ENCODE measurements at places on chromosomes 13 and 19.
A peak's percentile ranks its signal among the peaks of the same experiment; 100 is the strongest.

DNA sequence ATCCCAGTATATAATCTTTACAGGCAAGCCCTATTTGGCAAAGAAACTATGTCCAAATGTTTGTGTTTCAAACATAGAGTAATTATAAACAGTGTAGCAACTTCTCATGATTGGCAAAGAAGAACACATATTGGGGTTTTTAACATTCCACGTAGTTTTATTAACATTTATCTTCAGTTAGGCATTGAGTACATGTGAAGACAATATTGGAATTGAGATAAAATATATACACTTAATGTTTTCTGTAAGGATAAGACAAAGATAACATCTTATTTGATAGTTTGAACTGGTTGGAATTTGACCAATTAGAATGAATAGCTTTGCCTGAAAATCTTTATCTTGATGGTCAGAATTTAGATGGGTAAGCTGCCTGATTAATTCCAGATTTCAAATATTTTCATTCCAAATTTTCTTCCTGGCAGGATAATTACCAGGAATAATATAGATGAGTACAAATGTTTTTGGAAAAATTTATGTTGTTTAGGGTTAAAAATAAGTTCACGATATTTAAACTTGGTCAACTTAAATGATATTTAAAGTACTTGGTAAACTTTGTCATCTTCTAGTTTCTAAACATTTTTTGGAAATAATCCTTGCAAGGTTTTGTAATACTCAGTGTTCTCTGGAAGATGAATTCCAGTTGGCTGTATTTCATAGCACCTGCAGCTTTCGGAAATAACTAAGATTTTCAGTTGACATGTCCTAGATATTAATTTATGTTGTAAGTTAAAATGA is 536.5 kb upstream of the SPRY2 start:
- DNase-seq: no peak

DNA sequence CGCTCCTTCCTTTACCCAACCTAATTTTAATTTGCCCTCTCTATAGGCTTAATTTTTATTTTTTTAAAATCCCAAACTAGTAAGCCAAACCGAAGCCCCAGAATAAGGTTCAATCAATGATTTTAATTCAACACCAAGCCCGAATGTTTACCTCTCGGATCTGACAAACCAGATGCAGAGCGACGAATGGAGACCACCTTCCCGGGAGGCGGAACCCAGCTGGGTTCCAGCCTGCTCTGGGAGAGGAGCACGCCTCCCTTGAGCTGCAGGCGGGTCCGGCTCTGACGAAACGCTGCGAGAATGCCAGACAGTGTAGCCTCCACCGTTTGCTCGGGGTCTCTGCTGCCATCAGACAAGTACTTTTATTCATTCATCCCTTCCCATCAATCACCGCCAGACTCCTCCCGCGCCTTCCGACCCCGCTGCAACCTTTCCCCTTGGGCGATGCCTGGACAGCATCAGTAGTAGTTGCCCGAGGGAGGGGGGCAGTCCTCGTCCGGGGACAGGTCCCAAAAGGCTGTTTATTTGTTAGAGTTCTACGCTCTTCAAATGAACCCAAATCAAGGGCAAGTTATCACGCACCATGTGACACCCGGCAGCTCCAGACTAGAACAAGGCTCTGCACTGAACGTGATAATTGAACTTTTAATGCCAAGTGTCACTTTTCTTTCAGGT is 752 bp upstream of the EDNRB start:
- DNase-seq: no peak

GRCh38 chr13:36332986-36333385 is 13.2 kb downstream of the SPART start:
- DNase-seq: no peak

- DNase-seq: no peak
Observed at GRCh38 chr19:35943321-35944301, 7.4 kb downstream of the LRFN3 start.

- no peak for DNase-seq
Observed at GRCh38 chr19:10505583-10506229, 2.5 kb upstream of the KEAP1 start.

DNA sequence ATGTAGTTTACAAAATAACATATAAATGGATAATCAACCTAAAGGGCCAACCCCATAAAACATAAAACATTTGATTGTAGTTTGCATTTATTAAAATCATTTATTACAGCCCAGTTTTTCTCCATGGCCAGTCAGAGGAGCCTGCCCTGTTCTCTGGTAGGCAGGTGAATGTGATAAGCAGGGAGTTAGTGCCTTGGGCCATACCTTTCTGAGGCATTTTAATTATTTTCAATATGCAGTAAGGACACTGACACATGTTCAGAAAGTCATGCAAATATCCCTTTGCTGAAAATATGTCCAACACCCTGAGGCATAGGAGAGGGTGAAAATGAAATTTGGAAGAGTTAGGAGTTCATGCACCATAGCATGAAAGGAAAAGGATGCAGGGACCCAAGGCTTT is 242.6 kb upstream of the EDNRB start:
- no peak for DNase-seq

DNA sequence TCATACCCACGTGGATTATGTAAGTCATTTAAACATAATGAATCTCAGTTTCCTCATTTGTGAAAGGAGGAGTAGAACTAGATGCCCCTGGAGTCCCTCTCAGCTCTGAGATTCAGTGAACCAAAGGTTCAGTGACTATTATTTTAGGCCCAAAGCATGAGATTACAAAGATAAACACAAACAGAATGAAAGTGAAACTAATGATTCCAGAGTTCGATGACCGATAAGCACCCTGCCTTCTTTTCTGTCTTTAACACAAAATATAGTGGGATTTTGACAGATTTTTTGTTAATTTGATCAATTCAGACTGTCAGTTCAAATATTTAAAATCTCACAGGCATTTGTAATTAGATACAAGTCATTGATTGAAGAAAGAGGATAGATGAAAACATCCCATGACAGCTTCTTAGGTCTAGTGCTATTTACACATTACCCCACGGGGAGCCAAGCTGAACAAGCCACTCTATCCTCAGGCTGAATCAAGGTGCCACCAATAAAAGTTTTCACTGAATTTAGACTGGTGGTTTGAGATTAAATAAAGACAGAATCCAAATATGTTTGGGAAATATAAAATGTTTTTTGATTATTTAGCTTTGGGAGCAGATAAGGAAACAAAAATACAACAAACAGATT is 64.6 kb upstream of the RAP2A start:
- no peak for DNase-seq

DNA sequence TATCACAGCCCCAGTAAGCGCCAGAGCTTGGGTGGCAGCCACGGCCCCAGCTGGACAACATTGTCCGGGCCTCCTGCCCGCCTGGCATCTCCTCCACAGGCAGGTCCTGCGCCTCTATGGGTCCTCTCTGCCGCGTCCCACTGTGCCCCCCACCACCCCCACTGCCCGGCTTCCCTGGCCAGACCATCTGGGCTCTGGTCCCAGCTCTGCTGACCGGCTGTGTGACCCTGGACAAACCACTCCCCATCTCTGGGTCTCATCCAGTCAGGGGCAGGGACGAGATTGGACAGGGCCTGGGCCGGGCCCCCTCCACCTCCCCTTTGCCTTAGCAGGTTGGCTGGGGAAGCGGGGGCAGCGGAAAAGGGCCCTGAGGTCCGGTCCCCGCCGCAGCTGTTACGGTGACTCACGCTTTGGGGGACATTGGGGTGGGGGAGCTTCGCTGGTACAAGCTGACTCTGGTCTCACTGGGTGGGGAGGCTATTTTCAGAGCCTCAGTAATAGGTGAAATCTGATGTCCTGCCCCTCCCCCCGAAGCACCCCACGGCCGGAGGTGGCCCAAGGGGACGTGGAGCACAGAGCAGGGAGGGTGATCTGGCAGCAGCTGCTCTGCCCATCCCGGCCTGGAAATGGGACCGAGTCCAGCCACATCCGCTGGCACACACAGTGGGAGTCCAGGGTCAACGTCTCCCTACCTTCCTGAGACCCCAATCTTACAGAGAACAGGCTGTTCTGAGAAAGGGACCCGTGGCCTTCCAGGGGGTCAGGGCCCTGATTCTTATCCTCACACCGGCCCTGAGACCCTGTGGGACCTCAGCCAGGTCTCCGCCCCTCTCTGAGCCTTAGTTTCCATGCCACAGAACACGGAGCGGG is 9.1 kb downstream of the NFIC start:
- no peak for DNase-seq

- no peak for DNase-seq
Observed at GRCh38 chr13:52112591-52112990, 16.3 kb downstream of the NEK5 start.

GRCh38 chr19:18416778-18417249 is 2.4 kb upstream of the SSBP4 start:
- DNase-seq: no peak

- DNase-seq: no peak
Observed at GRCh38 chr19:18629166-18630088, 7.4 kb upstream of the KLHL26 start.

DNA sequence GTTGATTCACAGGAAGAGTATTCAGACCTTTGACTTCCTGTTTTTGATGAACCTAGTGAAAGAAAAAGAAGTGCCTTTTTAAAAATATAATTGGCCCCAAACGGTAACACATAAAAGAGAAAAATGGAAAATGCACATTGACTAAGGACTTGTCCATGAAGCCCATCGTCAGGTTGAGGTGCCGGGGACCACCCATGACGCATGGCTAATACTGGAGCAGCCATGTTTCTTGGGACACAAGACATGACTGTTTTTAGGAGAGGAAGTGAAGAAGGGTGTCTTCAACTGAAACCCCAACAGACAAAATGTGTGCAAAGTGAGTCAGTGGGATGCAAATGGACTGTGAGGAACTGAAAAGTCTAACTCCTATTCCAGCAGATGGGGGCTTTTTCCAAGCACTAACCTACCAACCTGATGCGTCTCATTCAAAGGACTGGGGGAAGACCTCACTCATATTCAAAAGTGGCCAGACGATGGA is 459.4 kb downstream of the FOXO1 start:
- DNase-seq: no peak

GRCh38 chr13:34941835-34942731 is at the start of gene NBEA:
Gene NBEA, plus strand, starts transcription at chr13:34942270. Its CDS starts 551 bp downstream, at chr13:34942821.
- DNase-seq: peak; percentile 4

- no peak for DNase-seq
Observed at GRCh38 chr13:63184693-63185092, 1769.0 kb upstream of the PCDH20 start.

- DNase-seq: no peak
Observed at GRCh38 chr13:56586976-56587375, 553.7 kb upstream of the PRR20A start.

GRCh38 chr13:102817907-102818306 is 19.0 kb downstream of the BIVM start:
- DNase-seq: no peak

DNA sequence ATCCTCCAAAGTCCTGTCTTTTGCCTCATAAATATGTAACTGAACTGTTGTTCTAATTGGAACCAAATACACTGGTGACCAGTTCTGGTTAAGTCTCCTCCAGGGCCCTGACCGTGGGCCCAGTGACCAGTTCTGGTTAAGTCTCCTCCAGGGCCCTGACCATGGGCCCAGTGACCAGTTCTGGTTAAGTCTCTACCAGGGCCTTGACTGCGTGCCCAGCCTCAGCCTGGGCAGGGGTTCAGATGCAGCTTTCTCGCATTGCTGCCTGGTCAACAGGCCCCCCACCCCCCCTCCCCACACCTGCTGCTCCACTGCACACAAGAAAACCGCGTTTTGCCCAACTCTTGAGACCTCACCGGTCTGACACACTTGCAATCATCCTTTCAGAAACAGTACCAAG is 3.8 kb upstream of the GRTP1 start:
- no peak for DNase-seq

GRCh38 chr19:30085394-30085793 is 143.4 kb downstream of the URI1 start:
- no peak for DNase-seq

- no peak for DNase-seq
Observed at GRCh38 chr19:4910594-4911281, 1.4 kb downstream of the UHRF1 start.

- DNase-seq: no peak
Observed at GRCh38 chr19:55115446-55116065, 1.9 kb downstream of the PPP1R12C start.

DNA sequence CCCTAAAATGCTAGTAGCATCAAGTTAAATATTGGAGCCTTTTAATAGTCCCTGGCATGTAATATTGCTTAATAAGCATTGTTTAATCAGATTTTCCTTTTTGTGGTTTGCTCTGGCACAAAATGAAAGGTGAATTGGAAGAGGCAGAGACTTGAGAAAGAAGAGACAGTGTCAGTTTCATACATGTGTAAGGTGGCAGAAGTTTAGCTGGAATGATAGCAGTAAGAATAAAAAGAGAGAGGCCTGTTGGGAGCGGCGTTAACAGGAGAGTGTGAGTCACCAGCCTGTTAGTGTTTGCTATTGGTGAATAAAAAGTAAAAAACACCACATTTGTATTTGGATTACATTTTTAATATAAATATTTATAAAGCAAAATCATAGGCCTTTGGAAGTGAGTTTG is 145.3 kb downstream of the PDS5B start:
- no peak for DNase-seq

DNA sequence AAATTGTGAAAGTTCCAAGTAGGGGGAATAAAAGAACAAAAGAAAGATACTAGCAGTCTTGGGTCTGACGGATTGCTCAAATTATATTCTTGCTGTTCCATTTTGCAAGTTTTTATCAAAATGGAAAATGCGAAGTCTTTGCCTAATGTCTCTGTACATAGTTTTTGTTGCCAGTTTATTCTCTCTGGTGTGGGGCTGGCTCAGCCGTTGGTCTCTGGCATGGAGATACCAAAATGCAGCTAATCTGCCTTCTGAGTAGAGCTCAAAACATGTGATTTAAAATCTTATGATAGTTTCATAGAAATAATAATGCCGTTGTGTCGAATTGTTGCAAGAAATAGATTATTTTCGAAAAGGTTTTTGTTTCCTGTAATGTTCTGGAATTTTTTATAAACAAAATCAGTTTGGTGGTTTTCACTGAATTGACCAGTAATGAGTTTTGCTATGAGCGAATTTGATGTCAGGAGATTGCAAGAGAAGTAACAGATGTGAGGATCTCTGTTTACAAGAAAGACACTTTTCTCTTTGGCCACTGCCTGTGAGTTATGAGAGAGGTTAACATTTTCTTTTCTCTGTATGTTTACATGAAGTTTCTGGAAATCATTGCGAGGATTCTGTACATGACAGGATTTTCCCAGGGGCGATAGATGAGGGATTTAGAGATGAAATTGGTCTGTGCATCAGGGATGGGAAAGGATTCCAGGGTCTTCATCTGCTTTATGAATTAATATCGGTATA is 147.0 kb downstream of the DCT start:
- no peak for DNase-seq

- DNase-seq: no peak
Observed at GRCh38 chr19:29781386-29782259, 30.2 kb upstream of the CCNE1 start.

DNA sequence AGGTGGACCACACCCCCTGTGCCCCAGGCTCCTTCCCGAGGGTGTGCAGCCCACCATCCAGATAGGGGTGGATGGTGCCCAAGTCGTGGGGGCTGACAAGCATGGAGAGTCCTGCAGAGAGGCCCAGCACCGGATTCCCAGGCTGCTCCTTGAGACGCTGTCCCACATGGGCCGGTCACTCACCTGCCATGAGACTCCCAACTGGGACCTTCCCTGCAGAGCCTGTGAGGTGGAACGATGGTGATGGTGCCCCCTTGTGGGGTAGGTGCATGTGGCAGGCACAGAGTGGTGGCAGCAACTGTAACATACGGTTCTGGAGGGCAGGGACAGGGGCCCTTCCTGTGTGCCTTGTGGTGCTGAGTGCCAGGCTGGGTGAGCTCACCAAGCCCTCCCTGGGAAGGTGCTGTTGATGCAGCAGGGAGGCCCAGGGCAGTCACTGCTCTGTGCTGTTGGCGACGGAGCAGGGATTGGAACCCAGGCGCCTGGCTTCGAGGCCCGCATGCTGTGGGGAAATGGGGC is 33.1 kb downstream of the PPP1R37 start:
- DNase-seq: no peak

- DNase-seq: no peak
Observed at GRCh38 chr13:26601669-26602068, 44.2 kb downstream of the WASF3 start.
